ENCODE measurements at places on chromosomes 16 and 17.

- no peak for DNase-seq
Observed at GRCh38 chr17:71959154-71959553, 161.7 kb upstream of the SOX9 start.

DNA sequence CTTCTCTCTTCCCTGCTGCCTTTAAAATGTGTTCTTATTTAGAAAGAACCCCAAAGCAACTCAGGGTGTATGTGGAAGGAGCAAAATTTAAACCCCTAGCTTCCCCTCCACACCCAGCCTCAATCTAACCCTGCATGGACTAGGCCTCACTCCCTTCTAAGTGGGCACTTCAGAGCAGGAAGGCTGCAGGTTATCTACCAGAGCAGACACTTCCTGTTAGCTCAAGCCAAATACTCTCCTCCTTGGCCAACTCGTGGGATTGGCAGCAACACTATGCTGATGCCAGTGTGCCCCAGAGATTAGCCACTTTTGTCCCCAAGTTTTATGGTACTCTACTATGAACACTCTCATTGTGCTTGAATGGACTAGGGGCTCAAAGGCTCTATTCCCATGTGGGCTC lies 35.6 kb downstream of the CCDC42 start:
- no peak for DNase-seq

GRCh38 chr17:47855737-47856136 lies 4.8 kb upstream of the SP6 start:
- DNase-seq = no peak

GRCh38 chr17:2800367-2800766 lies 4.1 kb downstream of the RAP1GAP2 start:
- DNase-seq = no peak
